ENCODE measurements at places on chromosomes 5 and 9.
A peak's percentile ranks its signal among the peaks of the same experiment; 100 is the strongest.

- DNase-seq: peak; percentile 23
Measured at GRCh38 chr9:79572608-79573411, 1.0 kb downstream of the TLE4 start.

DNA sequence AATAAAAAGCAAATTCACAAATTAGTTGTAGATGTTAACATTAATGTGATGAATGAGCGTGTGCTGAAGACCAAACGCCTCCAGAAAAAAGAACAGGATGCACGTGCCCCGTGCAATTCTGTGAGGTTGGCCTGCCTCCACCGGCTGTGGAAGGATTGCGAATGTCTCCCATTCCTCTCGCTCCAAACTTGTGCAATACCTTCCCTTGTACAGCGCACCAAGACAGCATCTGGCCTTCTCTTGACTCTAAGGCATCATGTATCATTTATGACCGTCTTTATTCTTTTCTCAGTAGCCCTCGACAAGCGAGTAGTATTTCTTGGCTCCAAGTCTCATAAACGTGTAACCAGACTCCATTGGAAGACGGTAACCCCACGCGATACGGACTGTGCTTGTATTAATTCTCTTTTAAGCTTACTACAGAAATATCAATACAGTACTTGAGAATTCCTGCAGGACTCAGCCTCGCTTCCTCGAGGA lies 1.5 kb upstream of the TESK1 start:
- no peak for DNase-seq

GRCh38 chr9:124762633-124763032 lies 8.5 kb downstream of the NR6A1 start:
- no peak for DNase-seq

GRCh38 chr5:110338341-110339083 lies 388.0 kb downstream of the TMEM232 start:
- DNase-seq: no peak

DNA sequence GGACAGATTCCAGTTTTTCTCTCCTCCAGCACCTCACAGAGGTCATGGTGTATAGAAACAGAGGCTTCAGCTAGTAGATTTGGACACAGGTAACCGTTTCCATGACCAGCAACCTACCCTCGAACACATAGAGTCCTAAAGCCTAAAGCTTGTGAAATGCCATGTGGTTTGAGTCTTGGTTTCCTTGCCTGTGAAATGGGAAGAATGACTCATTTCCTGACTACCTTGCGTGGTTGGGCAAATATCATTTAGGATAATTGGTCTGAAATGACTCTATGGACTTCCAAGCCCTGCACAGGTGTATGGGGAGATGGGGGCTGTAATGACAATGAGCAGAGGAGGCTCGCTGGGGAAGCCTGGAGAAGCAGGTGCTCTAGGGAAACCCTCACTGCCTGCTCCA lies 134.6 kb downstream of the TTLL11 start:
- no peak for DNase-seq

- DNase-seq: no peak
Measured at GRCh38 chr5:122120957-122121356, 8.4 kb upstream of the ZNF474 start.

DNA sequence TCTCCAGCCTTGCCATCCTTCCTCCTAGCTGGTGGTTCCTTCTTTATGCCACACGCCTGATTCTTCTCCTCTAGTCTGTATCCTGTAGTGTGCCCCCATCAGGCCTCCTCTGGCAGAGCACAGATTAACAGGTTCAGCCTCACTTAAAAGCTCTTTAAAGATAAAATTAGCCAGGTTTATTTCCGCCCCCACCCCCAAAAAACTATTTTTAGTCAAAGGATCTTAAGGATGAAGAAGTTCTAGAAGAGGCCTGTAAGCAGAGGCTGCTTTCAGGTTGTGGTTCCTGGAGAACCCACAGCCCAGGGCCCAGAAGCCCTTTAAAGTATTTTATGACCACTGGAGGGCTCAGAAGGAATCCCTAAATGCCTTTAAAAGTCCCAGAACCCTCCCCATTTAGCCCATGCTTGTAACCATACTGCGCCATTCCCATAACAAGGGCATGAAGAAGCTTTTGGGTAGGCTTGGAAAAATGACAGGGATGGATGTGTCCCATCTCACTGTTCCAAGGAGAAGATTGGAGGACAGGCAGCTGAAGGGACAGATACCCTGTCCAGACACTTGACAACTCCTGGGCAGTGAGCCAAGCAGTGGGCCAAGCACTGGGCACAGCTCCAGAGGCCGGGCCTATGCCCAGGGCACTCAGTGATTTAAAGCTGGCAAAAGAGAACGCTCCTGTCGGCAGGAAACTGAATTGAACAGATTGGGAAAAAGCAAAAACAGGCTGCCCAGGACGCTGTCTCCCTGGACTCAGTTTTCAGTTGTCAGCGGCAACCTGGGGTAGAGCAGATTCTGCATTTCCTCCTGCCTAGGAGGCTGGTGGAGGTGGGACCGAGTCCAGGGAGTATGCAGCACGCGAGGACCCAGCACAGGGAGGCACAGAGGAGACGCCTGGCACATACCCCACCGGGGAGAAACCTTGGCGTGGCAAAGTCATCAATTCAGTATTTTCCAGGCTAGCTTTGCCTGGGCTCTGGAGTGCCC lies 106.3 kb upstream of the SSBP2 start:
- DNase-seq: no peak

DNA sequence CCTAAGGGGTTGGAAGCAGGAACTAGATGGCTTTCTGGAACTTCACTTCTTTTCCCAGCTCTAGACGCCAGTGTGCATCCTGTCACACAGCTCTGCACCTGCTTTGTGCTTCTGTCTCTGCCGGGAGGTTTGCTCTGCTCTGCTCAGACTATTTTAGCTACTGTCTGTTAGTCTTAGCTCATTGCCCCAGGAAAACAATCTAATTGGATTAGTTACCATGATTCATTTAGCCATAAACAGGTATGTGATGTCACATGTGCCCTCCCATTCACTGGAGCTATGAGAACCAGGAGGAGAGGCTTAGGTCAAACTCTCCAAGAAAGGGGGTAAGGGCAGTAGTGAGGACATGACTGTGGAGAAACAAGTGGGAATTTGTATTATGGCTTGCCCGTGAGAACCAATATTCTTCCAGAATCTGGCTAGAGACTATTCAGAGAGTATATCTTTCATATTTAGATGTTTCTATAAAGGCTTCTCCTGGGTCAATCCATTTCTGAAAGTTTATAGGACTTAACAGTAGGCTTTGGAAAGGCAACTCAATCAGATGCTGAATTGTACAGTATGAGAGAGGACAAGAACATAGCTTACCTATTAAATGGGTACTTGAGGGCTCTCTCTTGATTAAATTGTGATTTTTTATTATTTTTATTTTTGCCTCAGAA lies 22.4 kb upstream of the NREP start:
- DNase-seq: no peak

DNA sequence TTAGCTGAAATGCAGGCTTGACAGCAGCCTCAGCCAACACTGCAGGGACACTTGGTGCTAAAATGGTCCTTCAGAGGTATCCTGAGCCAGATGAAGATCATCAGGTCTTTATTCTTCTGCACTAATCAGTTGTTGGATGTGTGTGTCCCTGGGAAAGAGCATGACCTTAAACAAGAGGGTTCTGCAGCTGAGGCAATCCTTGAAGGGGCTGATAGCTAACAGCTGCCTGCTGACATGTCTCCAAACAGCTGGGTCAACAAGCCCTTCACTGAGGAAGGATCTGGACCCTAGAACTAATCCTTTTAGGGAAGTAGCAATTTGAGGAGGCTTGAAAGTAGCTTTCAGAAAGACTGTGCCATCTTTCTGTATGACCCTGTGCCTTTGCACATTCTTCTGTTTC lies 376.3 kb upstream of the ACTBL2 start:
- no peak for DNase-seq

DNA sequence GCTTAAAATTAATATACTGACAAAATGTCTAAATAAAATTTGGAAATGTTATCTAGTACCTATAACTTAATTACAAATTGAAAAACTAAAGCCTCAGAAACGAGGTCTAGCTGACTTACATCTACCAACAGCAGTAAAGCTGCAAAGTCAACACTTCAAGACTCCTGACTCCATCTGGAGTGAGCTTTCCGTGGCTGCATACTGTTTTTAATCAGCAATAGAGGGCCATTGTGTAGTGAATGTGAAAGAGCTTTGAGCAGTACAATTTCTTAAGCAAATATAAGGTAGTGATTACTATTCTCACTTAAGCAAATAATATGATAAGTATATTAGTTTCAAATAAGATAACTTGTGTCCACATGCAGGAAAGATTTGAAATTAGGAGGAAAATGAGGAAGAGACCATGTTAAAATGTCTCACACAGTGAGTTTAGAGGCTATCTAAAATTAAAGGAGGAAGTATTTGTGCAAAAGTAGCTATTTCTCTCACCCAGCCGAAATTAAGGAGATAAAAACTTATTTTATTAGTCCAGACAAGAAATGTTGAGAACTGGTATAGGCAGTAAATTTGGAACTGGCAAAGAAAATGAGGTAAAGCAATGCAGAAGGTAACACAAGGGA lies 6.4 kb downstream of the SPINK6 start:
- no peak for DNase-seq

- DNase-seq: no peak
Measured at GRCh38 chr5:64497386-64497785, 8.4 kb upstream of the RGS7BP start.

- DNase-seq: no peak
Measured at GRCh38 chr5:150763023-150763769, 4.4 kb upstream of the DCTN4 start.

Data from stimulated activated CD4-positive, alpha-beta T cell treated with anti-CD3 and anti-CD28 coated beads, Interleukin-12 subunit alpha, Interleukin-12 subunit beta, amount 100 ng/mL, for 24 hours (primary cell).